ENCODE measurements at places on chromosomes 7 and 10. TPM values are rescaled to one million over a fixed set of nuclear protein-coding genes. Genes with fewer than 3 reads are reported as not detected.

EMX2 gene
- total RNA-seq, result not detected

GIMAP6 gene
- total RNA-seq, result 43.8 TPM

MMS19 gene
- total RNA-seq, result 59.6 TPM

ZNF804B gene
- total RNA-seq, result not detected

DNA sequence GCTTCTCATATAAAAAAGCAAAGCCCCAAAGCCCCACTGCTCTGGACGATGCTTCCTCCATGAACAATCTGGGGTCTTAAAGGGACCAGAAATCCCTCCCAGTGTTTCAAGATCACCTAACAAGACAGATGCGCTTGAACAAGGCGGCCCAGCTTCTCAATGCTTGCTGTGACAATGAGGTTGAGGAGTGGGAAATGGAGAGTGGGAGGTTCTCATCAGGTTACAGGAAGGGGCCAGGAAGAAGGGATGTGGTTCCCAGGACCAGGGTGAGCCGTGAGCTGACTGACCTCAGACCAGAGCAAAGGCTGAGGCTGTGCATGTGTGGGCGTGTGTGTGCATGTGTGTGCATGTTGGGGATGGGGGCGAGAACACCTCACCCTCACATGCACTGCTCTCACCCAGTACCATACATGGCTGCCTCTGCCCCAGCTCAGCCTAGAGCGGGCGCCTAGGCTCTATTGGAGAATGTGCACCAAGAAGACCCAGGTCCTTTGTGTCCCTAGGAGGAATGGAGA is 220.8 kb upstream of the GPR26 start:
- H3K36me3 ChIP-seq, result no peaks in the 10 kb centered on the region
- no peak overlapping the region for H3K27ac ChIP-seq
- H3K27me3 ChIP-seq, result no peaks in the 10 kb centered on the region
- no peak overlapping the region for H3K4me3 ChIP-seq
- no peaks in the 10 kb centered on the region for H3K4me1 ChIP-seq

- no peaks in the 10 kb centered on the region for H3K36me3 ChIP-seq
- no peak overlapping the region for H3K4me3 ChIP-seq
- no peaks in the 10 kb centered on the region for H3K4me1 ChIP-seq
- DNase-seq, result no peak
- H3K27me3 ChIP-seq, result no peaks in the 10 kb centered on the region
Observed at GRCh38 chr7:94298943-94299342, 95.8 kb upstream of the COL1A2 start.

DNA sequence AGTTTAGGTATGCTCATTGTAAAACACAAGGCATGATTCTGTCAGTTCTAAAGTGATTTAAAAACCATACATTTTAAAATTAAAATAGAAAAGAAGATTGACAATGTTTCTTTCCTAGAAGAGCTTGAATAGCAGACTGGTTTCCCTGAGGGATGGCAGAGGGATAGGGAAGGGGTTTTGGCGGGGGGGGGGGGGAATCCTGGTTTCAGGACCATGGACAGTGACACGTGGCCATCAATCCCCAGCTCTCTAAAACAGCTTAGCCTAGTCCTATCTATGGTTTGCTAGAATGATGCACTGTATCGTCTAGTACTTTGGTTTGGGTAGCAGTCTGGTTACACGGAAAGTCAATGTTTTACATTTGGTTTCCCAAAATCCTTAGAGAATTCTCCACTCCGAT is 88.7 kb downstream of the PHYHIPL start:
- no peak for DNase-seq
- no peaks in the 10 kb centered on the region for H3K27me3 ChIP-seq
- H3K36me3 ChIP-seq, result no peaks in the 10 kb centered on the region
- no peak overlapping the region for H3K4me3 ChIP-seq

DNA sequence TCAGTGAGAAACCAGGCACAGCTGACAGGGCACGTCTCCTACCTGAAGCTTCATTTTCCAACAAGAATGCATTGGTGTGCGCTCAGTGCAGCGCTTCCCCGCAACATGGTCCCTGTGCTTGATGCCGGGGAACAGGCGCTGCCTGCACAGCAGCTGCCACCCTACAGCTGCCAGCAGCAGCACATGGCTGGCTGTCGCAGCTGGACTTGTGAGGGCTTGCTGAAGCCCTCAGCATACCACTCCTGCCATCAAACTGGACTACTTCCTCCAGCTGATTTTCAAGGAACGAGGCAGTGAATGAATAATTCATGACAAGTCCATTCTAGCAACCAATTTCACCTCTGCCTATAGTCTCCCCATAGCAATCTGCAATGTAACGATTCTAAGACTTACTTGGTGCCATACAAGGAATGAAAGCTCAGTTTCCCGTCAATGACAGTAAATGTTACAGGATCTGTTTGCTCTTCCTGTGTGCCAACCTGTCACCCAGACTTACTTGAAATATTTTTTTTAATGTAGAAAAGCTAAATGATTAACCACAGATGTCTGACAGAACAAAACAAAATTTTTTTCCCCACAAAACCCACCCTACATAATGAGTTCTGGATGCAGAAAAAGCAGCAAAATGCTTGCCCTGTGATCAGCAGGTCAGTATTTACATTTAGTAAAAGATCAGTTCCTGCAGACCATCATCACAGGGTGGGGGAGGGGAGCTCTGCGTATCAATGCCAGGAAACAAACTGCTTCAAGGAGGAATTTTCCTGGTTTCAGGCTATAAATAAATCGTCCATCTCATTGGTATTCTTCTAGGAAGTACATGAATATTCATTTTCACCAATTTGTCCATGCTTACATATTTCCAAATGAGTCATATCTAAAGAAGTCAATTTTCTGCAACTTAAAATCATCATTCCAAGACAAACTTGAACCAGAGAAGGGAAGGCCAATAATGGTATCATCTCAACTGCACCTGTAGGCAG is 140.6 kb downstream of the ALOX5 start:
- no peaks in the 10 kb centered on the region for H3K36me3 ChIP-seq
- no peak for DNase-seq
- no peaks in the 10 kb centered on the region for H3K27me3 ChIP-seq
- H3K4me1 ChIP-seq, result no peaks in the 10 kb centered on the region

GRCh38 chr10:46251857-46252847 is 34.6 kb upstream of the ANTXRL start:
- H3K4me1 ChIP-seq, result no peaks in the 10 kb centered on the region
- H3K36me3 ChIP-seq, result peaks cover 71% of the 10 kb centered on the region
- no peaks in the 10 kb centered on the region for H3K27me3 ChIP-seq
- no peak overlapping the region for H3K27ac ChIP-seq
- DNase-seq, result no peak

DNA sequence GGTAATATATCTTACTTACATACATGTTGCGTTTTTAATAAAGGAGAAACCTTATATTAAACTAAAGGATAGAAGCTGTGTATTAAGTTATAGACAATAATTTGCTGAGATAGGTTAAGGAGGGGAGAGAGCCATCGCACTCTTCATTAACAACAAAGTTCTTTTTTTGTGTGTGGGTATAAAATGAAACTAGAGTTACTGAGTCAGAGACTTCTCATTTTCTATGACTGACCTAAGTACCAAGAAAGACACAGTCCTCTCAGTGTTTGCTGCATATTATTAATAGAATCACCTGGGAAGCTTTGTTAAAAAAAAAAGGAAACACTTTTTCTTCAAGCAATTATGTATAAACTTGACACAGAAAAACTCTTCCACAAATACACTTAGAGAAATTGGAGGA is 31.4 kb downstream of the FEZF1 start:
- no peaks in the 10 kb centered on the region for H3K36me3 ChIP-seq
- no peak for DNase-seq
- H3K4me1 ChIP-seq, result no peaks in the 10 kb centered on the region
- H3K4me3 ChIP-seq, result no peak overlapping the region
- H3K27ac ChIP-seq, result no peak overlapping the region

DNA sequence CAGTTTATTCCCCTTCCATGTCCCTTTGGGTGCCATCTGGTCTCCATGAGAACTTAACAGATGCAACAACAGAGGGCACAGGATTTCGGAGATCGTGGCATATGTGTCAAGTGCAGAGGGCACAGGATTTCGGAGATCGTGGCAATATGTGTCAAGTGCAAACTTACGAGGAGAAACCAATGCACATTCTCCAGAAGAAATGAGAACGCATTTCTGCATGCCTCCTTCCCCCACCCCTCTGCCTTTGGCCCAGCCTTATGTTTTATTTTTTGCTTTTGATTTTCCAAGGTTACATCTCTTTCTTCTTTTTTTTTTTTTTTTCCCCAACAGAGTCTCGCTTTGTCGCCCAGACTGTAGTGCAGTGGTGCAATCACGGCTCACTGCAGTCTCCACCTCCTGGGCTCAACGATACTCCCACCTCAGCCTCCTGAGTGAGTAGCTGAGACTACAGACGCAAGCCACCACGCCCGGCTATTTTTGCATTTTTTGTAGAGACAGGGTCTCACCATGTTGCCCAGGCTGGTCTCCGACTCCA is 586 bp upstream of the ANKRD26 start:
- no peaks in the 10 kb centered on the region for H3K36me3 ChIP-seq
- no peaks in the 10 kb centered on the region for H3K27me3 ChIP-seq
- H3K4me1 ChIP-seq, result peaks cover 15% of the 10 kb centered on the region
- H3K27ac ChIP-seq, result peak overlapping the region; percentile 84

GRCh38 chr7:150520145-150520544 is 5.5 kb downstream of the GIMAP7 start:
- no peaks in the 10 kb centered on the region for H3K27me3 ChIP-seq
- H3K4me3 ChIP-seq, result peak overlapping the region; percentile 100
- DNase-seq, result no peak
- H3K36me3 ChIP-seq, result peaks cover 41% of the 10 kb centered on the region
- peak overlapping the region; percentile 78 for H3K27ac ChIP-seq
- peaks cover 18% of the 10 kb centered on the region for H3K4me1 ChIP-seq

DNA sequence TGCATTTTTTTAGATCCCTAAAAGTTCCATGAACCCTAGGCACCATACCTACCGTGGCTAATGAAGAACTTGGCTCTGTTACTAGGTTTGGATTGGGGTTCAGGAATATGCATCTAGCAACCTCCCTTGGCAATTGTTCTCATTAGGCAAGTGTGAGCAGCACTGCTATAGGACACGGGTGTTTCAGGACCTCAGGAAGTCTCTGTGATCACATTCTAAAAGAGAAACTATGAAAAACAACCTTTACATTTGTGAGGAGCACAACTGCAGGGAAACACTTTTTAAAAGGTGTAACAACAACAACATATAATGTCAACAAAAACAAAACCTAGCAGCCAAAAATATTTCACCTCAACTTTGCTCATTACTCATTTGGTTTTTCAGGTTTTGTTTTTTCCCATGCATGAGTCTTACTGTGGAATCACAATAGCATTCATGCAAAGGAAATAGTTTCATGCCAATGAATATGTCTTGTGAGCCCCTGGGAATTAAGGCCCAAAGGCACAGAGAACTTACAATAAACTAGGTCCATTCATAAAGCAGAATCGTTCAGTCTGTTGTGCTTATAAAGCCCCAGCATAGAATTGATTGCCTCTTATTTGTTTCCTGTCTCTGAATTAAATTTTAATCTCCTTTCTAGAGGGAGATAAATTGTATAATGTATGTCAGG is 255.7 kb upstream of the DGKB start:
- no peak overlapping the region for H3K27ac ChIP-seq
- H3K4me1 ChIP-seq, result no peaks in the 10 kb centered on the region
- no peaks in the 10 kb centered on the region for H3K36me3 ChIP-seq
- no peak for DNase-seq
- H3K4me3 ChIP-seq, result no peak overlapping the region

DNA sequence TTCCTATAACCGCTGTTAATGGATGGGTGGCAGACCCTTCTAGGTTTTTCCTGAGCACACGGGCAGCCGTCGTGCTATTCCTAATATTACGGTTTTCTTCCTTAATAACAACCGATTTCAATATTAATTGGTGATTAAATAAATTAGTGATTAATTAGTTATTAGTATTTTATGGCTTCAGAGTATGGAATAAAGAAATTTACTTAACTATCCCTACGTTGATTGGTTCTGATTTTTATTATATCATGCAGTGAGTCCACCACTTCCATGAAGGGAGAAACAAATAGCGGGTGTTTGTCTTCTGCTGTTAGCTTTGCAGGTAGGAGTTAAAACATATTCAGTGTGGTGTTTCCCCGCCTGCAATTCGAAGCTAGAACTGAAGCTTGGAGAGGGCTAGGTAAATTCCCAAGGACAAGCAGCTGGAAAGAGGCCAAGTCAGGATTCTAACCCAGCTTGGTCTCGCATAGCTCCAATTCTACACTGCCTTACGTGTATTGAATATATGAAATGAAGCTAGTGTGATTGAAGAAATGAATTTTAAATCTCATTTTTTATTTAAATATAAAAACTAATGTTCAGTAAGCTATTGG is 928 bp upstream of the CSTF2T start:
- DNase-seq, result peak; percentile 9
- peak overlapping the region; percentile 95 for H3K27ac ChIP-seq
- peaks cover 11% of the 10 kb centered on the region for H3K36me3 ChIP-seq

DNA sequence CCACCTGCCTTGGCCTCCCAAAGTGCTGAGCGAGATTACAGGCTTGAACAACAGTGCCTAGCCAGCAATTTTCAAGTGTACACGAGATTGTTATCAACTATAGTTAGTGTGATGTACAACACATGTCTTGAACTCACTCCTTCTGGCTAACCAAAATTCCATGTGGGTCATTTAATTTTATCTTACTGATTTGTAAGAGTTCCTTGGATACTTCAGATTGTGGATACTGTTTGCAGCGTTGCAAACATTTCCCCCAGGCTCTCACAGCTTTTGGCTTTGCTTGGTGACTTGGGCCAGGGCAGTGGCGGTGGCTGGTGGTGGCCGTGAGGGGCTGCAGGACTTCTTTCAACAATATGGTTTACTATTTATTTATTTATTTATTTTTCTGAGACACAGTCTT is 8.5 kb upstream of the TMEM270 start:
- peaks cover 44% of the 10 kb centered on the region for H3K4me1 ChIP-seq
- DNase-seq, result no peak
- no peak overlapping the region for H3K27ac ChIP-seq

DNA sequence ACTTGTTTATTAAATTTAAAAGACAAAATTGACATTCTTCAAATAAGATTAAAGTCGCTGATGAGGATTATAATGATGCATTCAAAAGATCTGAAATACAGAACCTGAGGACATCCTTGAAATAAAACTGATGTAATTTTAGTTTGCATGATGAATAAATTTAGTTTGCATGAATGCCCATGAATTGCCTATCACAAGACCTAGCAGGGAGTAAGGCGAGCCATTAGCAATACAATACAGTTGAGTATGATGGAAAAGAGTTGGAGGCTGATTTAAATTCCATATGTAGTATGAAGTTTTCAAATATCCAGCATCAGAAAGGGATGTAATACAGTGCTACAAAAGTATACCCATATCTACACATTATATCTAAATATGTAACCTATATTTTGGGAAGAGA is 321.3 kb downstream of the CACNA2D1 start:
- H3K4me3 ChIP-seq, result no peak overlapping the region
- no peaks in the 10 kb centered on the region for H3K27me3 ChIP-seq
- no peaks in the 10 kb centered on the region for H3K4me1 ChIP-seq
- no peak for DNase-seq

- DNase-seq, result no peak
- H3K36me3 ChIP-seq, result no peaks in the 10 kb centered on the region
- no peaks in the 10 kb centered on the region for H3K4me1 ChIP-seq
- no peak overlapping the region for H3K4me3 ChIP-seq
- peaks cover 2% of the 10 kb centered on the region for H3K27me3 ChIP-seq
Observed at GRCh38 chr10:88538048-88538447, 45.1 kb downstream of the RNLS start.

Data from CD4-positive, CD25-positive, alpha-beta regulatory T cell (primary cell).